ENCODE measurements at places on chromosomes 13 and 19.

DNA sequence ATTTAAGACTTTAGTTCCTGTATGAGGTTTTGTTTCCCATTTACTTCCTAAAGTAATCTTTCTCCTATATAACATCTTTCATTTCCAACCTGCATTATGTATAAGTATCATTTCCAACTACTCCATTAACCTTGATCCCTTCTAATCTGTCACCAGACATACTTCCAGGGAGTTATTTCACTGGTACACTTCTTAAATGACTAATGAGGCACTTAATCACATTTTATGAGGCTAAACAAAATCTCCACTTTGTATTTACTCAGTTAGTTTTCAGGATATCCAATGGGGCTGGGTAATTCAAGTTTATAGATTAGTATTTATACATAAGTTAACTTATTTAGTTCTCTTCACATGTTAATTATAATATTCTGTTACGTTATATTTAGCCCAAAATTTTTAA, 634.7 kb downstream of the PCDH17 start:
- DNase-seq = no peak

DNA sequence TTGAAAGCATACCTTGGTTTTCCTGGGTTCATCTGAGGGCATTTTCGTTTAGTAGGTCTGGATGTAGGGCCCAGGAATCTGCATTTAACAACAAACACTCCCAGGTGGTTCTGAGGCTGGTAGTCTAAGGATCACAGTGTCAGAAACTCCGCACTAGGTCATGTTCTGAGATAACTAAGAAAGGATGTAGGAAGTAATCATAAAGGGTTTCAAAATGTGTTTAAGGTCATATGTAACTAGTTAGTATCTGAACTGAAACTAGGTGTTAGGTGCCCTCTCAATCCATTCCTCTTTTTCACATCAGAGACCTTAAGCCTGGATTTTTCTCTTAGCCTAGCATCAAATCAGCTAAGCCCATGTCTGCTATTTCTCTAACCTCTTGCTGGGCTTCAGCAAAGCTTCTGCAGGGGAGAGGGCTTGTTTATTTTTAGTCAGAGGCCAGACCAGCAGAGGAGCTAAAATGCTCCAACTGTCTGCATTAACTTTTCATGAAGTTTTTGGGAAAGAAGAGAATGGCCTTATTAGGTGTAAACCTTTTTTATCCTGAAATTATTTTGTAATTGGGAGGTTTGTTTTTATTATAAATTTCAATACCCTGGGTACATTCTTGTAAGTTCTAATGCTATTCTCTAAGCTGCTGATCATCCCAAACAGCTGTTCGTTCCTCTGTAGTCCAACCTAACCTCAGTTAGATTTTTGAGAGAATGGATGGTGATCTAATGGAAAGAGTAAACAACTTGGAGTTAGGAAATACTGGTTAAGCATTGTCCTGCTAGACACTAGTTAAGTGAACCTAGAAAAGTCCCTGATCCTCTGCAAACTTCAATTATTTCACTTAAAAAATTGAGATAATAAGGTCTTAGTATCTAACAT, 262.8 kb upstream of the RFC3 start:
- no peak for DNase-seq

- no peak for DNase-seq
Observed at GRCh38 chr13:30523211-30523610, 57.5 kb upstream of the HMGB1 start.

- DNase-seq = no peak
Observed at GRCh38 chr13:44052780-44053184, 173.1 kb downstream of the LACC1 start.

- peak; percentile 56 for DNase-seq
Observed at GRCh38 chr19:29841209-29841558, 29.4 kb downstream of the CCNE1 start.

DNA sequence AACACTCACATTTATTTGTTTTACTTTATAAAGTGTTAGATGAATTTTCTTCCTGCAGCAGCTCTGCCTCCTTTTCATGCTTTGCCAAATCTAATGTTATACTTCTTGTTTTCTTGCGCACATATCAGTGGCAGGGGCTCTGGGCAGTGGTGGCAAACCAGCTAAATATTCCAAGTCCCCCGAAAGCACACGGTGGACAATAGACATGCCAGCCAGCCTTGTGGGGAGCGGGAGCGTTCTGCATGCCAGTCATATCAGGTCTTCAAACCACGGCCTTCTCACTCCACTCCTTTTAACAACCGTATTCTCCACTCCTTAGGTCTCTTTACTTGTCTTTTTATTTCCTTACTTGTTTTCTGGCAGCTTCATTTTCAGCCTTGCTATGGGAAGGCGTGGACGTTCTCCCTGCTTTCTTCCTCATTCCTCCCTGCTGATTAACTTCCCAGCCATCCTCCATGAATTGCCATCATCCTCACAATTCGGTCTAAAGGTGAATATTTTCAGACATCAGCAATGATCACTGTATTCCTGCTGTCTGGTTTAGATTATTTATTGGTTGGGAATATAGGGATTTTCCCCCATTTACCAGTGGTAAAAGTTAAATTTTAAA, 77.1 kb upstream of the WASF3 start:
- DNase-seq = no peak

GRCh38 chr13:111926501-111927180, 140.3 kb upstream of the SOX1 start:
- DNase-seq = peak; percentile 47

GRCh38 chr13:99688776-99689175, 187.5 kb downstream of the TM9SF2 start:
- DNase-seq = no peak

DNA sequence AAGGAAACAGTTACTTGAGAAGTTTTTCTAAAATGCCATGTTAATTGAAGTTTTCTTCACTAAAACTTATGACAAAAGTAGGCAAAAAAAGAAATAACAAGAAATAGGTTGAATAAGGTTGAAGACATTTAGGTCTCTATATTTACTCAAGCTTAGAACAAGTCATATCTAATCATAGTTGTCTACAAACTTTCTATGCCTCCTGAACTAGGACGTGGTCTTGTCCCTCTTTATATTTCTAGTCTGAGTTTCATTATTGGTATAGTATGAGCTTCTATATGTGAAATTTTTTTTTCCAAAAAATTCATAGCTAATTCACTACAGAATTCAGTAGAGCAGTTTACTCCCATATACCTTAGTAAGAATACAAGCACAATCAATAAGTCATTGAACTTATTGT, 836.4 kb downstream of the SLITRK6 start:
- no peak for DNase-seq

DNA sequence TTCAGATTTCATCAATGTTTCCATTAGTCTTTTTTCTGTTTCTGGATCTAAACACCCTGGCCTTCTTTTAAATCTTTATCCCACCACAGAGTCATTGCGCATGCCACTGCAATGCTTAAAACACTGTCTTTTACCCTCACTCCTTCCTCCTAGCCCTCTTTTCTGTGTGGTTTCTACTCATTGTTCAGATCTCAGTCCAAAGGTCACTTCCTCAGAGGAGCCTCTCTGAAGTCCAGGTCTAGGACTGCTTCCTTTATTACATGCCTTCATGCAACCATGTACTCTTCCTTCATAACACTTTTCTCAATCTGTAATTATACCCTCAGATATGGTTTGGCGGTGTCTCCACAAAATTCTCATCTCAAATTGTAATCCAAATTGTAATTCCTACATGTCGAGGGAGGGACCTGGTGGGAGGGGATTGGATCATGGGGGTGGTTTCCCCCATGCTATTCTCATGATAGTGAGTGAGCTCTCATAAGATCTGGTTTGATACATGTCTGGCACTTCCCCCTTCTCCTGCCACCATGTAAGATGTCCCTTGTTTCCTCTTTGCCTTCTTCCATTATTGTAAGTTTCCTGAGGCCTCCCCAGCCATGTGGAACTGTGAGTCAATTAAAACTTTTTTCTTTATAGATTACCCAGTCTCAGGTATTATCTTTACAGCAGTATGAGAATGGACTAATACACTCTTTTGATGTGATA, 808.9 kb downstream of the DIAPH3 start:
- no peak for DNase-seq

DNA sequence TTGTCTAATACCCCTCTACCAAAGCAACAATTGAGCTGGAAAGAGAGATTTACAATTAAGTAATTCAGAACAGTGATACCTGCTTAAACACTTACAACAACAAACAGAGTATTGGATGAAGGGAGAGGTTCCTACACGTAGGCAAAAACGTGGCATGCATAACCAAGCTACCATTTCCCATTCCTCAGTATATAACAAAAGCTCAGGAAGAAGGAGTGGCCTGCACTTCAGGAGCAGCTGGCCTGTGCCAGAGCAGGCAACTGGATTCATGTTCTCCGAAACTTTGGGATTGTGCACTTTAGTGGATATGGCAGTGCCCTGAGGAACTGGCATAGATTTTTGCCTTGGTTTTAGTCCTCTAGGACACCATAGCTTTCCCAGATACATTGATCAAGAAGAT, 630.2 kb upstream of the PCDH9 start:
- no peak for DNase-seq

DNA sequence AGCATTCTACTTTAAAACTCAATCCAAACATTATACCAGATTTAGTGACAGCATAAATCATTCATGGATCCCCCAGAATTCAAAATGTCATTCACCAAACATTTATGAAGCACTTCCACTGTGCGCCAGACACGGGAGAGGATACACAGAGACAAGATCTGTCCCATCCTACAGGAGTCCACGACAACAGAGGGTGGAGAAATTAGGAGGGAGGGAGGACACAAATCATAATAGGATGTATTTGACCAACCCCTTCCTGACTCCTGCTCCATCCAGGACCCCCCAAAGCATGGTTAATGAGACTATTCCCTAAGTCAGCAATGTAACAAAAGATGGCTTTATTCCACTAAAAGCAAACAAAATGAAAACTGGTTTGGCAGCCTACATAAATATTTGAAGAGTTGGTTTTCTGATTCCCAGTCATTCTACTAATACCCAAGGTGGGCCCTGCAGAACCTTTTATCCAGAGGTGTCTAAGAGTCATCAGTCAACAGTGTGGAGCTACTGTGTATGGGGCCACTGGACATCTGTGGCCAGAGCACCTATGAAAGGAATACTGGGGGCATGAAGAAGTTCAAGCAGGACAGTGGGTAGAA, 62.8 kb upstream of the DOCK9 start:
- DNase-seq = no peak

GRCh38 chr13:36414461-36414860, 17.8 kb upstream of the CCNA1 start:
- DNase-seq = no peak

GRCh38 chr13:96958286-96958891, 35.9 kb downstream of the OXGR1 start:
- DNase-seq = no peak

- no peak for DNase-seq
Observed at GRCh38 chr19:39810424-39810823, 23.5 kb downstream of the DYRK1B start.

- peak; percentile 73 for DNase-seq
Observed at GRCh38 chr13:27353166-27353583, 71.2 kb upstream of the GTF3A start.

GRCh38 chr13:88675347-88675996, 1004.3 kb downstream of the SLITRK5 start:
- no peak for DNase-seq

DNA sequence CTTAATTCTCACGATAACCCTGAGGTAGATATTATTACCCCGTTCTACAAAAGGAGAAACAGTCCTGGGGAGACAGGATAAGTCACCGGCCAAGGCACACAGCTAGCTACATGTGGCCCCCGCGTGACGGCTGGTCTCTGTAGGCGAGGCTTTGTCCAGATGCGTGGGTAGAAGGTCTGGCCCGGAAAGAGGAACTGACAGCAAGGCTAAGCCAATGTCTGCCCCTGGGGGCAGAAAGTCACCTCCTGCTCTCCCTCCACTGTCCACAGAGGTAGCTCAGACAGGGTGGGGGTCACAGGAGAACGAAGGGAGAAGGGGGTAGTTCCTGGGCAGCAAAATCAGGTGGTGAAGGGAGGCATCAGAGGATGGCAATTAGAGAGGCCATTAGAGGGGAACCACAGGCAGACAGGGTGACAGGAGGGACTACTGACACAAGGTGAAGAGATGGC, 1.8 kb downstream of the APOC4 start:
- DNase-seq = no peak

GRCh38 chr19:16197188-16197621, 506 bp upstream of the AP1M1 start:
- DNase-seq = no peak

GRCh38 chr13:94599877-94600276, 1.8 kb upstream of the GPR180 start:
- no peak for DNase-seq

DNA sequence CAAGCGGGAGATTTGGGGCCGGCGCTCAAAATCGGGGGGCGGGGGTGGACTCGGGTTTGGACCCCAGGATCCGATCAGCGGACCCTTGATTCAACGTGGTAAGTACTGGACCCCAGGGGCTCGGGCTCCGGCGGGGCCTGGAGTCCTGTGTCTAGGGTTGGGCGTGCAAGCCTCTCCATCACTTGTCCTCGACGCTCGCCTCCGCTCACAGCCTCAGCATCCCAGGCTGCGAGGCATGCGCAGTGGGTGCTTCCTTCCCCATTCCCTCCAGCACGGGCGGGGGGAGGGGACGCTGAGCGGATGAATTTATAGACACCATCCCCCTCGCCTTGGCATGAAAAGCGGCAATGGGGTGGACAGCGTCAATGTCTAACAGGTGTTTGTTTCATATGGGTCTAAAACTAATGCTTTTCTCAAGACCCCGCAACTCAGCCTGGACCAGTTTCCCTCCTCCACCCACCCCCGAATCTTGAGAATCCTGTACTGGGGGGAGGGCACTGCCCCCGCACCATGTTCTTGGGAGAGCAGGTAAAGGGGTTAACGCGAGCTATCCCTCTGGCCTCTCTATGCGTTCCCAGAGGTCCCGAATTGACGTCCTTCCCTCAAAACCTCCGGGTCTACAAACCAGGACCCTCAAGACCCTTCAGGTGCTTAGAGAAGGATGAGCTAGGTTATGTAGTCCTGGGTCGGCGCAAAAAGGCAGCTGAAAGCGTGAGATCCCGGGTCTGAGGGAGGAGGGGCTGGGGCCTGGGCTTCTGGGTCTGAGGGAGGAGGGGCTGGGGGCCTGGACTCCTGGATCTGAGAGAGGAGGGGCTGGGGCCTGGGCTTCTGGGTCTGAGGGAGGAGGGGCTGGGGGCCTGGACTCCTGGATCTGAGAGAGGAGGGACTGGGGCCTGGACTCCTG, 579 bp downstream of the CPT1C start:
- peak; percentile 72 for DNase-seq

GRCh38 chr13:44906230-44906629, 83.0 kb downstream of the NUFIP1 start:
- DNase-seq = no peak

- DNase-seq = no peak
Observed at GRCh38 chr13:43383498-43384165, 360.2 kb downstream of the DNAJC15 start.

GRCh38 chr13:78078168-78078567, 159.5 kb upstream of the EDNRB start:
- no peak for DNase-seq

GRCh38 chr13:39144941-39145533, 106.8 kb downstream of the NHLRC3 start:
- DNase-seq = peak; percentile 68

- DNase-seq = no peak
Observed at GRCh38 chr13:40565282-40566148, 100.9 kb downstream of the FOXO1 start.

GRCh38 chr13:60467098-60467497, 70.1 kb downstream of the TDRD3 start:
- DNase-seq = no peak
